T-helper 22 cell (primary cell): ENCODE measurements at places on chromosomes 13 and 19.

GRCh38 chr13:58452123-58452623 lies 820.6 kb downstream of the PCDH17 start:
- DNase-seq = no peak

GRCh38 chr19:28034936-28035335 lies 1178.0 kb downstream of the UQCRFS1 start:
- DNase-seq = no peak

GRCh38 chr13:58302349-58302748 lies 670.8 kb downstream of the PCDH17 start:
- DNase-seq = no peak

GRCh38 chr19:5017235-5017634 lies 48.3 kb downstream of the KDM4B start:
- no peak for DNase-seq
